T follicular helper cell (primary cell): ENCODE measurements at places on chromosomes 13 and 19.

DNA sequence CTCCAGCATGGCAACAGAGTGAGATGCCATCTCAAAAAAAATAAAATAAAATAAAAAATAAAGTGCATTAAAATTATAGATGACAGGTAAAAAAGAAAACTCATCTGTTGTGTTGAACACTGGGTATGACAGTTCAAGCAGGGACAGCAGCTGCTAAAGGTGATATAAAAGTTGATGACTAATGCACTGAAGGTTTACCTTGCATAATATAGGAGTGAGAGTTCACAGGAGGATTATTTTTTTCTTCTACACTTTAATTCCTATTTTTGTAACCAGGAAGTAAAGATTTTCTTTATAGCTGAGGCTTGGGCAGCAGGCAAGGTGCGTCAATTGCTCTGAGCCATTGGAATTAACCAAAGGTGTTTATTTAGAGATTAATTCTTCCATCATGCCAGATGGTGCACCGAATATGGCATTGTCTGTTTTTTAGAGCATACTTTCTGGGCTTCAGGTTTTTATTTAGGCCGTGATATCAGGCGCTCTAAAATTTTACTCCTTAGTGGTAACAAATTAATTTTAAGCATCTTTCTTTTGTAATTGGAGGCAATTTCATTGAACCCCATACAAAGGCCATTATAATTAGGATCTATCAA, 337.0 kb upstream of the SLC10A2 start:
- DNase-seq, result no peak

GRCh38 chr19:38944981-38945506, 14.3 kb downstream of the MRPS12 start:
- DNase-seq, result no peak

DNA sequence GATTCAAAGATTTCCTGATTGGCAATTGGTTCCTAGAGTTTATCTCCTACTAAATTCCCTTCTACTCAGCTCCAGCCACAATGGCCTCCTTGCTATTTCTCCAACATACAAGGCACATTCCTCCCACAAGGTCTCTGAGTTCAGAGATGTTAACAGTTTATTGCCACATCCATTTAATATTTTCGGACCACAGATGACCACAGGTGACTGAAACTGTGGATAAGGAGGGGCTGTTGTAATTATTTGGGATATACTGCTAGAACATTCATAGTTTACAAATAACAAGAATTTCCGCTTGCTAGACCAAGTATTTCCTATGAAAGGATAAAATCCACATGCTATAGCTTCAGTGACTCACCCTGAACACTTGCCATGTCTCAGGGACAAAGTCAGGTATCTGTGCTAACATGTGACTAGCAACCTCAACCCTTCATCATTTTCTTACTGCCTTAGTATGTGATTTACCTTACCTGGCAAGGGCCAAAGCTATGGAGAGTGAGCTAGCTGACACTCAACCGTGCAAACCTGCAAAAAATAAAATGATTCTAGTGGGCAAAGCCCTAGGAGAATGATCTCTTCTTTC, 117.7 kb downstream of the TBC1D4 start:
- DNase-seq, result no peak

- peak; percentile 94 for DNase-seq
Observed at GRCh38 chr19:48445606-48446481, at the start of gene GRWD1. Gene GRWD1, plus strand, starts transcription at chr19:48445983. Its CDS starts 23 bp downstream, at chr19:48446006.

DNA sequence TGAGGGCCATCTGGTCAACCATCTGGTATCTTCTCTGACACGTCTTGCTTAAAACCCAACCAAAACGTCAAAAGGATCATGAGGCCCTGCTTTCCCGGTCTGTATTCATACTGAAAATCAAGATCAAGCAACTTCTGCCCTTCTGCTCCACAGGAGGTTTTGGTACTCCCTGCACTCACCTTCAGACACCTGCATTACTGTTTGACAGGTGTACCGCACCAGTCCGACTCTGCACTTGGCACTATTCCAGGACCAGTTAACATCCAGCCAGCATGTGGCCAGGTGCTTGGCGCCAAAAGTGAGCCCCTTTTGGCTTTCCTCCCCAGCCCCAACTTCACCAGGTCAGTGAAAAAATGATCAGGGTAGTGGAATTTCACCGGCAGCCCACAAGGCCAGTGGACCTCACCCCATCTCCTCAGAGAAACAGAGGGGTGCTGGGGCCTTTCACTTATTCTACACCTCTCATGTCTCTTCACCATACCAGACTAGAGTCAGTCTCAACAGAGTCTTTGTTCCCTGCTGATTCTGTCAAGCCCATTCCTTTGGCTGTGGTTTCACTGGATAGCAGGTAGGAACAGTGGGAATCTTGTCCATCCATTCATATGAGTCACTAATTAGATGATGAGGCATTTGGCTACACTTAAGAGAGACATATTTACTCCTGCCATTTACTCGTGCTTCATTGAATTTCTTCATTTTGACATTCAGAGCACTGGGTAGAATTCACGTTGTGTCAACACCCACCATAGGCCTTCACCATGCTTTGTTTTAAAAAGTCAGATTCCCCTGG, 85.3 kb downstream of the ZNF726 start:
- DNase-seq, result no peak

- no peak for DNase-seq
Observed at GRCh38 chr13:29239653-29240525, 355.6 kb downstream of the SLC7A1 start.

DNA sequence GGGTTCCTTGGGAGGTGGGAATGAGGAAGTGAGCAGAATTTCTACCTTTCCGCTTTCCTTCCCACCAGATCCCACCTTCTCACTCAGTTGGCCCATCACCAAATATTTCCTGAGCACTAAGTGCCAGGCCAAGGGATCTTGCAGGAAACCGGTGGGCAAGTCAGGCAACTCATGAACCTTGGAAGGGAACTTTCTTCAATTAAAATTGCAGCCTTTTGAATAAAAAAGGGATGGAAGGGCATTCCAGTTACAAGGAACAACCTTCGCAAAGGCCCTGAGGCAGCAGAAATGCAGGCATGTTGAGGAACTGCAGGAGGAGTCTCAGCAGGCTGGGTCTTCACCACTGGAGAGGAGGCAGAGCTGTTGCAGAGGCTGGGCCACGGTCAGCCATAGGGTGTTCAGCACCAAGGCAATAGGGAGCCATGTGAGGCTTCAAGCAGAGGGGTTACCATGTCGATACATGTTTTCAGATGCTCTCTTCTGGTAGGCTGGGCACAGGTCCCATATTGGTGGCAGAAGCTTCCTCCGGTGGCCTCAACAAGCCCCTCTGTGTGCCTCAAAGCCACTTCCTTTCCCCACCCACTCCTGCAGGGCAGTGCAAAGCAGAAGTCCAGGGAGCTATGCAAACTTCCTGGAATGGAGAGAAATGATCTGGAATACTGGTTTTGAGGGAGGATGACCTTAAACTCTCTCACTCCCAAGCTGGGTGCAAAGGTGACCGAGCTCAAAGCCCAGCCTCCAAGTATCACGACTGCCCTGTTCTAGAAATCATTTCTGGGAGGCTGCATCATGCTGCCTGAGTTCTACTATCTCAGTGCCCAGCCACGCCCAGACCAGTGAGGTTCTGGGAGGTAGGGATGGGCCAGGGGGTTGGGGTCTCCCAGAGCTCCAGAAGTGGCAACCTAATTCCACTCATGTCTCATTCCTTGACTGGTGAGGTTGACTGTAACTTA, at the start of gene FUT6:
FUT6 (minus strand) TSS at position 638 of the 953 bp plus-strand sequence. CDS start 7,135 bp downstream, outside the sequence.
- no peak for DNase-seq

DNA sequence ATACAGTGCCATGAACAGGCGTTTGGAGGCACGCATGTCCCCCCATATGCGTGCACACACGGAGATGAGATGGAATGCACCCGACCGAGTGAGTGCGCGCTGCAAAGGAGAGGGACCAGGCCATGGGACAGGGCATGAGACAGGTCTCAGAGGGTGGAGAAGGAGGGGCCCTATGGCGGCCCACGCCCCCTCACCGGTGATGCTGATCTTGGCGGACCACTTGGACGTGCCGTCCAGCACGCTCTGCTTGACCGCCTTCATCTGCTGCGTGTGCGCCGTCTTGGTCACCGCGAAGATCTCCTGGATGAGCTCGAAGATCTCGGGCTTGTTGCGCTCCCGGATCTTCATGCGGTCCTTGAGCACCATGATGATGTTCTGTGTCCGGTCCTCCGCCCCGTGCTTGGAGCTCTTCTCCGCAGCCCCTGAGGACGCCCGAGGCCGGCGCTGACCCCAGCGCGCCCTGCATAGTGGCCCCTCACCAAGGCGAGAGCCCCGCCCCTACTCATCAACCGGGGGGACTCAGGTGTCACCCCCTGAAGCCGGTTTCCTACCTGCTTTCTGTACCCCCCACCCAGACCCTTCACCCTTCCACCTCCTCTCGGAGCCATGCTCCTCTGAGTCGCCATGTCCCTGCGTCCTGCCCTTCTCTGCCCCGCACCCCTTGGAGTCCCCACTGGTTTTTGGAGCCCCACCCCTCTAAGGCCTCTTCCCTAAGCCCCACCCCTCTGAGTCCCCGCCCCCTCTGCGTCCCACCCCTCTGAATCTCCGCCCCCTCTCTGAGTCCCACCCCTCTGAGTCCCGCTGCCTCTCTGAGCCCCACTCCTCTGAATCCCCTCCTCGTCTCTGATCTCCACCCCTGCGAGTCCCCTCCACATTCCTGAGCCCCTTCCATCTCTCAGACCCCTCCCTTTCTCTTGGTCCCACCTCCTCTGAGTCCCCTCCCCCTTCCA, 40.8 kb downstream of the UNC13A start:
- DNase-seq, result no peak

DNA sequence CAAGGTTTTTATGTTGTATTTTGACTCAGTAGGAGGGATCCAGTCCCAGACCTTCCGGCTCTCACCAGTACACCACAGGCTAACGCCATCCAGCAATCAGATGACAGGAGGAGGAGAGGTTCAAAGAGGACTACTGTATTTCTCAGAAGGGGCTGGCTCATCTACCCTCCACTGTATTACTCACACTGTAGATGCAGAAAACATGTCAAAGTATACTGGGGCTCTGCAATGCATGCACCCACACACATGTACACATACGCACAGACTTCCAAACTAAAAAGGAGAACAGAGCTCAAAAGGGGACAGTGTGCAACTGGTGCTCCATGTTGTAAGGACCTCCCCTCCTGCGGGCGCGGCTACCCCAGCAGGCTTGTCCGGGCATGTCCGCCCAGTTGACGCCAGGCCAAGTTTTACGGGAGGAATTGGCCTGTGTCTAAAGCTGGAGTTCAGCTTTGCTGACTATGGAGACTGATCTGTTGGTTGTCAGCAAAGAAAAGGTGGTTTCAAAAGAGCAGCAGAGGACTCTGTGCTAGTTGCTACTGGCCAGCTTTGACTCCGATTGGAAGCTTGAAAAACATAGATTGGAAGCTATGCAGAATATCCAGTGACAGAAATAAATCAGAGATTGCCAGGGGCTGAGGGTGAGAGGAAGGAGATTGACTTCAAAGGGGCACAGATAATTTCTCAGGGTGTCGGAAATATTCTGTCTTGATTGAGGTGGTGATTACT, 314.2 kb downstream of the DLEU7 start:
- no peak for DNase-seq

DNA sequence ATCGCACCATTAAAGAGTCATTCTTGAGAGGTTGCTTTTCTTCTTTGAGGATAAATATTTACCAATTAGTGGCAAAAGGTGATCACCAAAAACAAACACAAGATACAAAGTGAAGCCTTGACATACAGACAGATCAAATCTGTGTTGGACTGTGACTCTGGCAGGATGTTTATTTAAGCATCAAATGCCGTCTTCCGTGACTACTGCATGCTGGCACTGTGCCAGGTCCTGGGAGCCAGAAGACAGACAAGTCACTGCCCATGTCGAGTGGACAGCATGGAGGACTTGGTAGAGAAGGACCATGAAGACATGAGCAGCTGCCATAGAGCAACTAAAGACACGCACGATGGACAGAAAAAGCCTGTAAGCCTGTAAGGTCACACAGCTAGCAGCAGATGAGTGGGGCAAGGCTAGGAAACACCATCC, 92.8 kb upstream of the FARP1 start:
- DNase-seq, result no peak

- DNase-seq, result no peak
Observed at GRCh38 chr13:33251131-33251661, 34.4 kb downstream of the STARD13 start.
